ENCODE measurements at places on chromosomes 11 and 22.

- no peak for DNase-seq
Measured at GRCh38 chr11:32659672-32660071, 76.0 kb downstream of the EIF3M start.

DNA sequence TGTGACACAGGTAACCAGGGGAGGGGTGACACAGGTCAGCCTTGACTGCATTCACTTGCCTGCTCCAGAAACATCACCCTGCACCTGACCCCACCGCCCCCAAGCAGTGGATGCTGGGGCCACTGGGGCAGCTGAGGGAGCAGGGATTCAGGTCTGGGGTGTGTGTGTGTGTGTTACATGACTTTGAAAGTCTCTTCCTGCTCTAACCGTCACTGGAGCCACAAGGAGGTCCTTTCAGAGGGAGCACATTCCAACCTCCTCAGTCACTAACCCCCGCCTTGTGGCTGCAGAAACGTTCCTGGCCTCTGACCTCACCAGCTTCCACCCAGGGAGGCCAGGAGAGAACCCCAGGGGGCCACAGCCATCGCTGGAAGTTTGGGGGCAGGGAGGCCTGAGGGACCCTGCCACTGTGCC, 2.9 kb upstream of the FOSL1 start:
- DNase-seq = peak; percentile 98

GRCh38 chr22:30390974-30391691, 3.9 kb upstream of the RNF215 start:
- DNase-seq = peak; percentile 67

- no peak for DNase-seq
Measured at GRCh38 chr11:133726542-133726941, 118.8 kb downstream of the SPATA19 start.

DNA sequence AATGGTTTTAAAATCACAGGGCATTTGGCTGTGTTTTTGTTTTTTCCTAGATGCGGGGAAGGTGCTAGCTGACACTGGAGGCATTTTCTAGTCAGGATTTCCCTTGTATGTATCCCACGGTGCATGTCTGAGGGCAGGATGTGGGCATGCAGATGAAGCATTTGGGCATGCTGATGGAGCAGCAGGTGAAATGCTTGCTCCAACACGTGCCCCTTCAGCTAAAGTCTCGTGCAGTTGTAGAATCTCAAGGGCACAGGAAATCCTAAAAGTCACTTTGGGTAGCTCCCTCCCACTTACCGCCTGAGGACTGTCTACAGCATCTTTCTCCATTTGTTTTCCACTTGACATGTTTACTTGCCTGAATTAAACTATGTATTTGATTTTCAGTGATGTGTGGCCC, 429.4 kb upstream of the B3GAT1 start:
- no peak for DNase-seq

DNA sequence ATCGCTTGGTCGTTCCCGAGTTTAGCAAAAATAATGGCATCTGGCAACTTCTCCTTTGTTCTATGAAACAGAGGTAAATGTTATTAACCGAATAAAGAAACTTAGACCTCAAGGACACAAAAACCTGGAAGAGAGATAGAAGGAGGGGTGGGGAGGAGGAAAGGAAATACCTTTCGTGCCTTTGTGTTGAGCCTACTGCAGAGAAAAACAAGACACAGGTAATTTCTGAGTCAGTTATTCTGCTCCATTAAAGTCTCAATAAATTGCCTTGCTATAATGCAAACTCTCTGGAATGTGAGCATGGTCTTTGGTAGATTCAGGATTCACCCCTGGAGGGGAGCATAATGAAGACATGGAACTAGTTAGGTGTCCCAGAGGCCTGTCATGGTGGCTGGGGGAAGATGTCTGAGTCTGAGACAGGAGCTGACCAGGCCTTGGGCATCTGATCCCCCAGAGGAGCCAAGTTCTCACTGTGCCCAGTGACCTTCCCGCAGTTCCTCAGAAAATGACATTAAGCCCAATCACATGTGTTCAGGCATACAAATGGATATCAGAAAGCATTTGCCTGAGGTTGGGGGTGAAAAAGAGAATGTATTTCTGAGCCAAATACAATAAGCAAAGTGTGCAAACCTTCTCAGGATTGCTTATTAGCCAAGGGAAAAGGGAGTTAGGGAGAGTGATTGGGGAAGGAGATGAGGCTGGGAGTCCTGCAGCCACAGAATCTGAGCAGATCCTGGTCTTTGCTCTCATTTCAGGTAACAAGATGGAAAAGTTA, 72.6 kb upstream of the CADM1 start:
- no peak for DNase-seq

DNA sequence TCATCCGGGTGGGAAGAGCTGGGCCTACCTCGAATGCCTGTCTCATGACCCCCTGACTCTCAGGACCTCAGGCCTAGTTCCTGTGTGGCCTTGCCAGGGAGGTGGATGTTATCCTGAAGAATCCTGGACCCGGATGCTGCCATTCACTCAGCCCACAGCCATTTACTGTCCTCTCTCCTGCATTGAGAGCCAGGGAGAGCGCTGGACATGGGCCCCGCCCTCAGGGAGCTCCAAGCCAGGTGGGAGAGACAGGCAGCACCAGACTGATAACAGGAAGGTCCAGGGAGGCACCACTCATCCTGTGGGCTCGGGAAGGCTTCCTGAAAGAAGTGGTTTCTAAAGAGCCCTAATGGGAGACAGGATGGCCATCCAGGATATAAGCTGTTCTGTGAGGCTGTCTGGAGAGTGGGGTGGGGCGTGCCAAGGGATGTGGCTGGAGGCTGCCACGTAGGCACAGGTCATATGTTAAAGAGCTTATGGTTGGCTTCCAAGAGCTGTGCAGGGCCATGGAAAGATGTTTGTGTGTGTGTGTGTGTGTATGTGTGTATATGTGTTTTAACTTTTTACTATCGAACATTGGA, 8.6 kb downstream of the SERPINH1 start:
- no peak for DNase-seq

- no peak for DNase-seq
Measured at GRCh38 chr11:31926816-31927528, 115.8 kb upstream of the PAX6 start.

- no peak for DNase-seq
Measured at GRCh38 chr11:2709429-2709828, 9.6 kb upstream of the KCNQ1OT1 start.

- DNase-seq = no peak
Measured at GRCh38 chr11:30991802-30992512, 377.6 kb downstream of the DCDC1 start.

GRCh38 chr11:133291780-133292179, 240.5 kb downstream of the OPCML start:
- no peak for DNase-seq

DNA sequence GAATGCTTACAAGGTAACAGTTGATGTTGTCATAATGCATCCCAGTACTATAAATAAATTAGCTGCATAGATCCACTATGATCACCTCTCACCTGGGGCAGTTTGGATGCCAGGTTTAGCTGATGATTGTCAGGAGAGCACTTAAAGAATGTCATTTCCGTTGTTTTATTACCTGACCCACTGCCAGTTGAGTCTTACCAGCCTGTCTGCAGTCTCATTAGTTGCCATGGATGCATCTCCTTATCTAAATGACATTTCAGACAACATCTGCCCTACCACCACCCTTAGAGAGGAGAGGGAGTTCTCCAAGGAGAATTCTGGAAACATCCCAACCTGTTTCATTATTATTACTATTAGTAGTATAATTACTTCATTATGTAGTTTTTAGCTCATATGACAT, 339.1 kb upstream of the API5 start:
- DNase-seq = no peak

DNA sequence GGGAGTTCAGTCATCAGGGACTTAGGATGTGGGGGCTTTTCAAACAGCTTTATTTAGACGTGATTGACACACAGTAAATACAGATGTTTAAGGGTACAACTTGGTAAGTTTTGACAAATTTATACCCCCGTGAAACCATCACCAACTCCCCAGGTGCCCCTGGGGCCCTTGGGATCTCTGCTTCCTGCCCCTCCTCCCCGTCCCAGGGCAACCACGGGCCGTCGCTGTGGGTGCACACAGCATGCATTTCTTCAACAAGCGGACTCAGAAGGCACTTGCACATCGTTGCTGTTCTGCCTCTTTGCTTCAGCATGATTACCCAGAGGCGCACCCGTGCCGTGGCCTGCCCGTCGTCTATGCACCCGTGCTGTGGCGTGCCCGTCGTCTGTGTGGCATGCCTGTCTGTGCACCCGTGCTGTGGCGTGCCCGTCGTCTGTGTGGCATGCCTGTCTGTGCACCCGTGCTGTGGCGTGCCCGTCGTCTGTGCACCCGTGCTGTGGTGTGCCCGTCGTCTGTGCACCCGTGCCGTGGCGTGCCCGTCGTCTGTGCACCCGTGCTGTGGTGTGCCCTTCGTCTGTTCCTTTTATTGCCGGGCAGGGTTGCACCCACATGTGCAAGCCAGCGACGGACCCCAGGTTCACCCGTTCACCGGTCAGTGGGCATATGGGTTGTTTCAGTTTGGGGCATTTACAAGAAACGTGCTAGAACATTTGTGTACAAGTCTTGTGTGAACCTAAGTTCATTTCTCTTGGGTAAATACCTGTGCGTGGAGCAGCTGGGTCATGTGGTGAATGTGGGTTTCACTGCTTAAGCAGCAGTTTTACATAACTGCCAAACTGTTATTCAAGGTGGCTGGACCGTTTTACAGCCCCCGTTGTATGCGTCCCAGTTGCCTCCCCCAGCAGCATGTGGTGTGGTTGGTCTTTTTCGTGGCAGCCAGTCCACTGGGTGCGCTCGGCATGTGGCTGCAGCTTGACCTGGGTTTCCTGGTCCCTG, 8.3 kb downstream of the CD81 start:
- no peak for DNase-seq

GRCh38 chr11:72613977-72614376, 60.2 kb downstream of the PDE2A start:
- no peak for DNase-seq

GRCh38 chr11:31847761-31848160, 36.6 kb upstream of the PAX6 start:
- no peak for DNase-seq

Measured in fibroblast of skin of back (primary cell).